Activated T-helper 2 cell treated with anti-CD3 and anti-CD28 coated beads, Interferon-gamma antibody, Interleukin-2, Interleukin-4, amounts not matched to agents 10 μg/mL and 5 μg/mL and 100 μg/mL, durations not matched to agents 14 hours and 24 hours and 36 hours (primary cell): ENCODE measurements at places on chromosomes 1 and 21. TPM values are rescaled to one million over a fixed set of nuclear protein-coding genes. Genes with fewer than 3 reads are reported as not detected.

RCAN3 gene
- total RNA-seq = 31.9 and 33.8 TPM in 2 replicates

OR2T29 gene
- total RNA-seq = not detected in 2 replicates

OR6K2 gene
- not detected in 2 replicates for total RNA-seq

LCE3D gene
- total RNA-seq = not detected in 2 replicates

CELA2A gene
- total RNA-seq = not detected in 2 replicates

C1orf87 gene
- not detected in 2 replicates for total RNA-seq

FCGR3A gene
- not detected in 2 replicates for total RNA-seq

PCP4 gene
- total RNA-seq = not detected in 2 replicates

WDR64 gene
- total RNA-seq = not detected in 2 replicates

VWA5B1 gene
- total RNA-seq = not detected in 2 replicates

FABP3 gene
- total RNA-seq = not detected in 2 replicates

DNA sequence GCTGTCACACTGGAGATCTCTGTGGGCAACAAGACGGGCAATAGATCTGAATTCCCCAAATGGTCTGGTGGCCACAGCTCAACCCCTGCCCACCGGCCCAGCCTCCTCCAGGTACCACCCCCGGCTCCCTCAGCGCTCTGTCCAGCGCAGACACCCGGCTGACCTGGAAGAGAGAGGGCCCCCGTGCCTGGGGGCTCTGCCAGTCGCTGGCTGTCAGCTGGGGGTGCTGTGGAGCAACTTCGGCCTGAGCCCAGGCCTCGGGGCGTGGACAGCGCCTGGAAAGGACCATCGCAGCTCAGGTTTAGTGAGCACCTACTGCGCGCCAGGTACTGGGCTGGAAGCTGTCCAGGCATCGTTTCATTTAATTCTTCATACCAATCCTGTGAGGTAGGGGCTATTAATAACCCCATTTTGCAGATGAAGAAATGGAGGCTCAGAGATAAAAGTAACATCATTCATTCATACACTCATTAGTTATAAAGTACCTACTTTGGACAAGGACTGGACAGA, 51.0 kb downstream of the AHDC1 start:
- DNase-seq = no peak

DNA sequence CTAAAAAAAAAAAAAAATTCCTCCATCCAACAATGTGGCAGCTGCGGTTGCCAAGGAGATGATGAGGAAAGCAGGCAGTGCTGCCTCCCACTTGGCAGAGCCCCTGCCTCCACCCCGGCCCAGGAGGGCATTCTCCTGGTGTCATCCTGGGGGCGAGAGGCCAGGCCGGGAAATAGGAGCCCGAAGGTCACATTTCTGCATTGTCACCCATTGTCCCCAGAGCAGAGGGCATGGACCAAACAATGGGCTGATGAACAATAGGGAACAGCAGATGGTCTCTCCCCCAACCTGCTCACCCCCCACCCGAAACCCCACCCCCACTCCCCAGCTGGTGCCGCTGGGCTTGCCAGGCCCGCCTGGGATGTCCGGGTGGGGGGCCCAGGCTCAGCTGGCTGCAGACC, 37.3 kb downstream of the CAMK2N1 start:
- no peak for DNase-seq

DNA sequence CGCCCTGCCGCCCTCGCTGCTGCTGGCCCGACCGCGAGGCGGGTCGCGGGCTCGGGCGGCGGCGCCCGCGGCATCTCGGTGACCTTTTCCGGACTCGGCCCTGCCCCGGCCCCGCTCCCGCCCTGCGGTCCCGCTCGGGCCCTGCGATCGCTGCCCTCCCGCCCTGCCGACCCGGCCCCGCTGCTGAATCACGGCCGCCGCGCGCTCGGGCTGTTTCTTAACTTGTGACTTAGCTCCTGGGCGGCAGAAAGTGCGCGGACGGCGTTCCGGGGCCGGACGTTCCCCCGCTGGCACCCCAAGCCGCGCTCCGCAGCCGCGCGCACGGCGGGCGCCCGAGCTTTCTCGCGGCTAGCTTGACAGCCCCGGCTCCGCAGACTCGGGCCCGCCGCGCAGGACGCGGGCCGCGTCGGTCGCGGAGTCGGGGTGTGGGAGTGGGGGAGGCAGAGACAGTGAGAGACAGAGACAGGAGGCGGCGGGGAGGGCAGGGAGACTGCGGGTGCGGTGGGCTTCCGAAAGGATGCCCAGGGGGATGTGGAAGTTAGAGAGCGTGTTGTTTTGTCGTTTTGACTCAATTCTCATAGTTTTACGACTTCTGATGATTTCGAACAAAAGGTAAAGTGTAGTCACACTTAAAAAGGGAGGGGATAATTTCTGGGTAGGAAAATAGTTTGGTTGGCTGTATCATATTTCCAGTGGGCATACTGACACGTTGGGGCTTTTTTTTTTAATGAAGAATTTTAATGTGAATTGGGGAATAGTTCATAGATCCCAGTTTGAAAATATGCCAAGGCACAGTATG, 49.8 kb downstream of the PRDM2 start:
- DNase-seq = peak; percentile 47

DNA sequence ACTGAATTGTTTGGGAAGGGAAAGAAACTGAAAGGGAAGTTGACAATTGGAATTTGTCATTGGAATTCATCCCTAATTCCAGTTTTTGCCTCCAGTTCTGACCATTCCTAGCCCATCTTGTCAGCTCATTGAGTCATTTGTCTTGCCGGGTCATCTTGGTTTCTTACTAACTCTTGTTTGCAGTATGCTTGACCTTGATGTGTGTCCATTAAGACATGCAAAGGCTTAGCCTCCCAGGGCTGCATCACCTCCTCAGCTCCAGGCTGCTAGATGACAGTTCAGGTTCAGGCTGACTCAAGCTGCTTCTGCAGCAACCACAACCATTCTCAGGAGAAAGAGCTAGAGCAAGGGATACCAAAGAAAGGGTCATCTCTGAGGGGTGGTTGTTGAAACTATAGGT, 151.3 kb upstream of the PTGFR start:
- DNase-seq = no peak

- no peak for DNase-seq
These were observed 50.0 kb downstream of the MRPL37 start for GRCh38 chr1:54249819-54250435.

- DNase-seq = no peak
These were observed 15.8 kb downstream of the ODF2L start for GRCh38 chr1:86380257-86380861.

DNA sequence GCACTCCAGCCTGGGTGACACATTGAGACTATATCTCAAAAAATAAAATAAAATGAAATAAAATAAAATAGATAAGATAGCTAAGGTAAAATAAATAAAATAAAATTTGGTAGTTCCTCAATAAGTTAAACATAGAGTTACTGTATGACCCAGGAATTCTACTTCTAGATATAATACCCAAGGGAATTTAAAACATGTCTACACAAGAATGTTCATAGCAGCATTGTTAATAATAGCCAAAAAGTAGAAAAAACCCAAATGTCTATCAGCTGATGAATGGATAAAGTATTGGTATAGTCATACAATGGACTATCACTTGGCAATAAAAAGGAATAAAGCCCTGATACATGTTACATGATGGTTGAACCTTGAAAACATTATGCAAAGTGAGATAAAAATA, 47.8 kb downstream of the CEP350 start:
- no peak for DNase-seq

DNA sequence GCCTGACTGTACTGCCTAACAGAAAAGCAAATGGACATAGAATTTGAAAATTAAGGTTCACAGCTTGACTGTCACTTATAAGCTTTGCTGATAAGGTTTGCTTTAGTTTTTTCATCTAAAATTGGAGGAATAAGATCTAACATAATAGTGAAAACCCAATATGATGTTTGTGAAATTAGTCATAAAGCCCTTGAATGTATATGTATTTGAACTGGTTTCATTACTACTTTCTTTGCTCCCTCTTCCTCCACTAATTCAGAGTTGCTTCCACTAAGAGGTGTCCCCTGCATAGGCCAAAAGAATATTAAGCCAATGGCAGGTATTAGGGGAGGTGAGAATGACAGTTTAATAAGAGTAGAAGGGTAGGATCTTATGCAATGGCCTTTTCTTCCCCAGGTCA, 10.5 kb downstream of the PRPF38A start:
- no peak for DNase-seq

- DNase-seq = no peak
These were observed 15.8 kb downstream of the SMAP2 start for GRCh38 chr1:40389322-40389803.

- no peak for DNase-seq
These were observed 4.7 kb upstream of the RSPH1 start for GRCh38 chr21:42500736-42501135.

GRCh38 chr1:6675941-6676340, 25.7 kb downstream of the DNAJC11 start:
- DNase-seq = no peak

- DNase-seq = no peak
These were observed 66.7 kb downstream of the KCNJ6 start for GRCh38 chr21:37849506-37850102.

DNA sequence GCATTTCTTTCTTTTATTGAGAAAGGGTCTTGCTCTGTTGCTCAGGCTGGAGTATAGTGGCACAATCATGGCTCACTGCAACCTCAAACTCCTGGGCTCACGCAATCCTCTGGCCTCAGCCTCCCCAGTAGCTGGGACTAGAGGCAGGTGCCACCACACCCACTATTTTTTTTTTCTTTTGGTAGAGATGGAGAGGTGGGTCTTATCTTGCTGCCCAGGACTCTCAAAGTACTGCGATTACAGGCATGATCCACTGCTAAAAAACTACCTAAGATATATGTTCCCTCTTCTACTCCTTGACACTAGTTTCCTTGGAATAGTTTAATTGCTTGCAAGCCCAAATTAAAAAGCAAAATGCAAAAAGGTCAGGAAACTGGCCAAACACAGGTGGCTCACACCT, 56.9 kb upstream of the GUCA2A start:
- no peak for DNase-seq

- no peak for DNase-seq
These were observed 11.1 kb downstream of the RRP15 start for GRCh38 chr1:218296162-218296561.

DNA sequence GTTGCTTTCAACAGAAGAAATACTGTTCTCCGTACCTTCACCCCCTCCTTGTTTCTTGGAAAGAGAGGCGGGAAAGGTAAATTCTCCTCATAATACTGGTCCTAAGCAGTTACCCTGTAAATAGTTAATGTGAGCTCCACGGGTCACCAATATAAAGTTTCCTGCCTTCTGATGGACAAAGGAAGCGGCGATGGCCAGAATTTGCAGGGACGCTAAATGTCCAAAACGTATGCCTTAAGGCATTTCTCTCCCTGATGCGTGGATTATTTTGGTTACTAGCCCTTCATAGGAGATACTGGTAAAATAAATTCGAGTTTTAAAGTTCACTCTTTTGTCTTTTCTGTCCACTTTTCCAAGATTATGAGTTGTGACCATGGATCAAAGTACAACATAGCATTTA, 898 bp upstream of the PTGS2 start:
- no peak for DNase-seq

DNA sequence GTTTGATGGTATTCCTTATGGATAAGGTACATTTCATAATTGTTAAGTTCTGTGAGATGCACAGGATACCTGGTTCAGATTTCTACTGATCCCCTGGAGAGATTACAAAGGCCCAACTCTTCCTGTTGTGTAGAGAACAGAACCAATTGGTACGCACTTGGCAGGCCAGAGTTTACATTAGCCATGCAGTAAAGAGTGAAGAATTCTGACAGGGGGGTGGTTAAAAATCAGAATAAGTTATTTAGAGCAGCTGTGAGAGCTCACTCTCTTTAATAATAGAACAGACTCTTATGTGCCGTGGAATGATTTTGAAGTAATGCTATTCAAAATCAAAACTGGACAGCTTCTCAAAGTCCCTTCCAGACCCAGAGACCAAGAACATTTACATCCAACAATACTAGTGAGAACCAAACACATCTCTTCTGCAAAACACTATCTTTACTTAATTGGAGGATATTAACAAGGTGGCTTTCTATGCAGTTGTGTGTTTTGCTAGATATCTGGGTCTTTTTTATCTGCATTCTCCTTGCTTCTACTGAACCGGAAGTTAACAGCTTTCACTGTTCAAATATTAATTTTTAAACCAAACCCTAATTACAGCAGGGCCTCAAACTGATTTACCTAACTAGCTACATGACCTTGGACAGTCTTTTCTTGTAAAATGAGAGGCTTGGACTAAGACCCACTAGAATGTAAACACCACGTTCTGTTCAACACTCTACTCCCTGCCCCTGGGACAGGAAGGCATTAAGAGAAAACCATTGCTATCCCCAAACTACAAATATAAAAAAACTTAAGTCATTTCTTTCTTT, 4.0 kb downstream of the USP24 start:
- DNase-seq = no peak

DNA sequence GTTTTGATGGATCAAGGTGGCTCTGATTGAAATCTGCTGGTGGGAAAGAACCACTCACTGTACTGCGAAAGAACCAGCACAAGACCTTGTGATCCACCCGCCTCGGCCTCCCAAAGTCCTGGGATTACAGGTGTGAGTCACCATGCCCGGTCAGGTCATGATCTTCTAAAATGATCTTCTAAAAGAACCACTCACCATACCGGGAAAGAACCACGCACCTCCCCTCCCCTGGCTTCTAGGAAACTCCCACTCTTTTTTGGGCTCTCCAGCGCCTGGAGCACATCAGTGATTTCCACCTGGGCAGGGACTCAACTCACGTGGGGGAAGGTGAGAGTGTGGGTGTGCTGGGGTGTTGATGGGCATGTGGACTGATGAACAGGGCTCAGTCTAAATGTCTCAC, 7.9 kb upstream of the RAB7B start:
- DNase-seq = no peak

DNA sequence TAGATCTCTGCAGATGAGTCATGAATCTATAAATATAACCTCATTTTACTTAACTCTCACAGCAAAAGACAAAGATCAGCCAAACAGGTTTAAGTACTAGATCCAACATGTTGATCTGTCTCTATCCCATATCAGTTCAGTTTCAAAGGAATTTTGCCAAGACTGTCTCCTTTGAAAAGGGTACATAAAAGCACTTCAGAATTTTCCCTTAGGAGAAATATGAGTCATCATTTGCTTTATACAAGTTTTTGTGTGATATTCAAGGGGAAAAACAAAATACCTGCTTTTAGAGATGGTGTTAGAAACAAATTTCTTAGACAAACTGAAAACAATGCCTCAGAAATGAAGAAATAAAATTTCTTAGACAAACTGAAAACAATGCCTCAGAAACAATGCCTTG, 73.5 kb upstream of the LRRC7 start:
- DNase-seq = no peak
